Stimulated activated CD4-positive, alpha-beta T cell treated with anti-CD3 and anti-CD28 coated beads, Interleukin-1b, Interleukin-23, amount 100 ng/mL, for 1 hour (primary cell): ENCODE measurements at places on chromosomes 12 and 14.

- DNase-seq = no peak
These were observed 115.8 kb downstream of the DAD1 start for GRCh38 chr14:22472935-22473854.

DNA sequence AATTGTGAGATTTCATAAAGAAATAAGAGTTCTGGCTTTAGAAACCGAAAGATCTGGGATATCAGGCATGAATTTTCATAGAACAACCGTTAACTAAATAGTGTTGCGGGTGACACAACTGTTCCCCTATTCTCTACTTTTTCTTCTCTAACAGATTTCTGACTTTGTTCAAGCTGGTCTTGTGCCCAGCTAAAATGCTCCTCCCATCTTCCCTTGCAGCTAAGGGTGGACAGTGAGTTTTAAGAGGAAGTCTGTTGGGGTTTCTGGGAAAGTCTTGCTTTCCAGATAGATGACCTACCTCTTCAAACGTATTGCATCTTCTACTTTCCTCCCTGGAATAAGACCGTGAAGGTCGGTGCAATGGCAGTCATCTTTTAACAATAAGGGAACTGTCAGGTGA is 18.7 kb downstream of the CCDC63 start:
- DNase-seq = no peak

GRCh38 chr12:109057376-109057775 is 5.0 kb downstream of the USP30 start:
- no peak for DNase-seq

- no peak for DNase-seq
These were observed 317.7 kb upstream of the TBX3 start for GRCh38 chr12:115001571-115002180.

GRCh38 chr12:79769189-79769859 is 78.6 kb upstream of the PAWR start:
- DNase-seq = no peak

DNA sequence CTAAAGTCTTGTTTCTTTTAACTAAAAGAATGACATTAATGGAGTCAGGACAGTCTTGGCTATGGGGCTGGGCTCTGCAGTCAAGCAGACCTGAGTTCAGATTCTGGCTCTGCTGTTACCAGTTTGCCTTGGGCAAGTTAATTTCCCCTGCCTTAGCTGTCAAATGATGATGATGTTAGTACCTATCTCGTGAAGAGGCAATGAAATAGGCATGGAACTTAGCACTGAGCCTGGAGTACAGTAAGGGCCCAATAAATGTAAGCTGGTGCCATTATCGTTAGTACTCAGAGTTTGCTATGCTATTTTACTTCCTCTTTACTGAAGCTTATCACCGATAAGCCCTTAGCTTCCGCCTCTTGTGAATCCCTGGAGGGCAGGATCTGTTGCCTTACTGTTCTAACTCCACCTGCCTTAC is 8.5 kb downstream of the FBXW8 start:
- DNase-seq = no peak

DNA sequence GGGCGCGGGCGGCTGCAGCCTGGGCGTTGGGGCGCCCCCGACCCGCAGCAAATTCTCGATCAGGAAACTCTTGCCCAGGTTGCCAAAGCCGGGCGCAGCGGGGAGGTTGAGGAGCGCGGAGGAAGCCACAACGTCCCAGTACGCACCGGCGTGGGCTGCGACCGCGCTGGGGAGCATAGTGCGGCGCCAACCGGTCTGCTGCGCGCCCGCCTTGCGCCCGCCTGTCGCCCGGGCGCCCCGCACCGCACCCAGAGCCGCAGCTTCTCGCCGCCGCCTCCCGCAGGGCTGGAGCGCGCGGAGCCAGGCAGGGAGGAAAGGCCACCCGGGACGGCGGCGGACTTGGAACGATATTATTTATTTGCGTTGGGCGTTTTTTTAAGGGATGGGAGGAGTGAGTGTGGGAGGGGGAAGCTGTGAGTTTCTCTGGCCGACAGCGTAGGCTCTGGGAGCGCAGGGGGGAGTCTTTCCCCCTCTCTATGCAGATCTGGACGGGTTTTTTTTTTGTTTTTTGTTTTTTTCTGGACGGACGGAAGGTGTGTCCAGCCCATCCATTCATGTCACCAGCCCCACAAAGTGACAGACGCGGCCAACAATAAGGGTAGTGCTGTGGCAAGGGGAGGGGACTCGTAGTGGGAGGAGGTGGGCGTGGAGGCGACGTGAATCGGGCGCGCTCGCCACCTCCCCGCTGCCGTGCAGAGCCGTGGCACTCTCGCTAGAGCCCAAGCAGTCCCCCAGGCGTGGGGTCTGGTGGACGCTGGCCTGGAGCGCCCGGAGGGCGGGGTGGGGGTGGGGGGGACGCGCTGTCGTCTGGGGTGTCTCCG is at the start of gene DBX2:
Gene DBX2, minus strand, starts transcription at position 349 of the 821 bp plus-strand sequence. Its CDS starts 172 bp downstream, at position 177.
- no peak for DNase-seq

DNA sequence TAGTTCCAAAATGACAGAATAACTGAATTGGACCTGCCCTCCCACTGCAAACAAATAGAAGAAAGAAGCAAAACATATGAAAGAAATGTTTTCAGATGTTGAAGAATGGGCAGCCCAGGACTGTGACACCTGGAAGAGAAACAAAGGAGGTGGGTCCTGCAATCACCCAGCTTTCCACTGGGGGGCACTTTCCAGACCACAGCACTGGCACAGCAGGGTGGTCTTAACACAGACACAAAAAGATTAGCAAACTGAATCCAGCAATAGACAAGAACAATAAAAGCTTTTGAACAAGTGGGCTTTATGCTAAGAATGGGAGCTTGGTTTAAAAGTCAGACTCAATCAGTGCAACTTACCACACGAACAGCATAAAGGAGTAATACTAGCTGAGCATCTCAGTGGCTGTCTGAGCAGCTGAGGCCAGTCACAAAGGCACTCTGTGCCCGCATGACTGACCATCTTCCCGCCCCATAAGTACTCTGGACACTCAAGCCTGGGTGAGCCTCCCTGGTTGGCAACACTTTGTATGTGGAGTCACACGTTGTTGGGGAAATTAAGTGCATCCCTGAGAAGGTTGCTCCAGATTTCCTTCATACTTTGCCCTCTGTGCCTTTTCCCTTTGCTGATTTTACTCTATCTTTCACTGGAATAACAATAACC is 27.7 kb downstream of the JKAMP start:
- no peak for DNase-seq

- DNase-seq = no peak
These were observed 16.3 kb upstream of the CD9 start for GRCh38 chr12:6183689-6184428.

DNA sequence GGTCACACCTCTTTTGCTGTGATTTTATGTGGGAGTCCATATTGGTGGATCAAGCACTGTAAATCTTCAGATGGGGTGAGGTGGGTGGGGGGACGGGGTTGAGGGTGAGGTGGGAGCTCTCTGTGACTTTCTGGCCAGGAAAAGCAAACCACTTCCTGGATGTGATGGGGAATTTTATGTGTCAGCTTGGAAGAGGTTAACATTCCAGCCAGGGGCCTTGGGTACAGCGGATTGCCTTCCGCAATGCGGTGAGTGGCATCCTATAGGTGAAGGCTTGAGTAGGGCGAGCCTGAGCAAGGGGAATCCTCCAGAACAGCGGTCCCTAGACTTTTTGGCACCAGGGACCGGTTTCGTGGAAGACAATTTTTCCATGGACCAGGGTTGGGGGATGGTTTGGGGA is 36.2 kb downstream of the DLK1 start:
- no peak for DNase-seq

- DNase-seq = no peak
These were observed 209.7 kb downstream of the MSRB3 start for GRCh38 chr12:65488197-65488596.

DNA sequence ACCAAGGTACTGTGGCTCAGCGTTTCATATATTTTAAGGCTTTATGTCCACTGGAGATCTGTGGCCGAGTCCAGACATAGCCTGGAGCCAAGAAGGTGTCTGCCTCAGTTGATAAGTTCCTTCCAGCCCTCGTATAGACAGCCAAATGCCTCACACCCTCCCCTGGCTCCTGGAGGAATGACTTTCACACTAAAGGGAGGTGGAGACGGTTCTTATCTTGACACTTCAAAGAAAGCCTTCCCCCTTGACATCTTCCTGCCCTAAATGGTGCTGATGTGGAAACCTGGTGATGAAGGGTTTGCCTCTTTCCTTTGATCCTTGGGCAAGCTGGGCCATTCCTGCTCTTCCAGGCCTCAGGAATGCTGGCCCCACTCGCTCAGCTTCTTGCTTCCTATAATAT is 474.8 kb upstream of the TBX3 start:
- DNase-seq = no peak

DNA sequence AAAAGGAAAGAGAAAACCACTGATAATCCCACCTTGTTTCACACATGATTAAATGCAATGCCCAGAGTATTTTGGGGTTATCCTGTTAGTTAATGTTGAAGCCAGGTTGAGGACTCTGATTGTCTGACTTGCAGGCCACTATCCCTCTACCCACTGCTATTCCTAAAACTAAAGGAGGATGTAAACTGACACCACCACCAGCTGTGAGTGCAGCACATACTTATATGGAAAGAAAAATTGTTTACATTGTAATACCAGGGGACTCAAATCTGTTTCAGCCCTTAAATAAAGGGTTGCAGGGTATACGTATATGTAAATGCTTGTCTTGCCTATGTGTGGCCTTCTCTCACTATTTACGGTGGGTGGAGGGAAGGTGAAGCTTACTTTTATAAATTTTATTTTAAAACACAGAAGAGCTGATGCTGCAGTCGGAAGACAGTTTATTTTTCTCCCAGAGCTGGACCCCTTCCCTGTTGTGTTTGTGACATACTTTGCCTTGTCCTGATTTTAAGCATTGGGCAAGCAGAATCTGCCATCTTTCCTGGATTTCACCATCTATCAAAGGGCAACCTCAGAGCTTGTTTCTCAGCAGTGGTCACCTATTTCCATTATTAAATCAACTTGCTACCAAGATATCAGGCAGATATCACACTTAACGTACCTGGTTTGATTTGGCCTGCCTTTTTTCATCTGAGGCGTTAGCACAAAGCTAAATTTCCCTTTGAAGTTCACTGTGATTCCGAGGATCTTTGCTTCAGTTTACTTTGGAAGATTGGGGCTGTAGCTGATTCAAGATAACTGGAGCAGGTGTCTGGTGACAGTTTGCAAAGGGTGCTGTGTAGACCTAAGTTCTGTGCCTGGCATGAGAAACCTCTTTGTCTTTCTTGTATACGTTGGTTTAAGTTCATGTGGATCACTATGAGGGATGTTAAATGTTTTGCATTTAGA is 25.2 kb downstream of the DAAM1 start:
- no peak for DNase-seq

GRCh38 chr12:3398196-3398789 is 92.7 kb upstream of the PRMT8 start:
- DNase-seq = no peak

GRCh38 chr12:63387771-63388170 is 236.8 kb upstream of the AVPR1A start:
- no peak for DNase-seq

GRCh38 chr12:113863455-113863845 is 102.7 kb downstream of the RBM19 start:
- DNase-seq = no peak

DNA sequence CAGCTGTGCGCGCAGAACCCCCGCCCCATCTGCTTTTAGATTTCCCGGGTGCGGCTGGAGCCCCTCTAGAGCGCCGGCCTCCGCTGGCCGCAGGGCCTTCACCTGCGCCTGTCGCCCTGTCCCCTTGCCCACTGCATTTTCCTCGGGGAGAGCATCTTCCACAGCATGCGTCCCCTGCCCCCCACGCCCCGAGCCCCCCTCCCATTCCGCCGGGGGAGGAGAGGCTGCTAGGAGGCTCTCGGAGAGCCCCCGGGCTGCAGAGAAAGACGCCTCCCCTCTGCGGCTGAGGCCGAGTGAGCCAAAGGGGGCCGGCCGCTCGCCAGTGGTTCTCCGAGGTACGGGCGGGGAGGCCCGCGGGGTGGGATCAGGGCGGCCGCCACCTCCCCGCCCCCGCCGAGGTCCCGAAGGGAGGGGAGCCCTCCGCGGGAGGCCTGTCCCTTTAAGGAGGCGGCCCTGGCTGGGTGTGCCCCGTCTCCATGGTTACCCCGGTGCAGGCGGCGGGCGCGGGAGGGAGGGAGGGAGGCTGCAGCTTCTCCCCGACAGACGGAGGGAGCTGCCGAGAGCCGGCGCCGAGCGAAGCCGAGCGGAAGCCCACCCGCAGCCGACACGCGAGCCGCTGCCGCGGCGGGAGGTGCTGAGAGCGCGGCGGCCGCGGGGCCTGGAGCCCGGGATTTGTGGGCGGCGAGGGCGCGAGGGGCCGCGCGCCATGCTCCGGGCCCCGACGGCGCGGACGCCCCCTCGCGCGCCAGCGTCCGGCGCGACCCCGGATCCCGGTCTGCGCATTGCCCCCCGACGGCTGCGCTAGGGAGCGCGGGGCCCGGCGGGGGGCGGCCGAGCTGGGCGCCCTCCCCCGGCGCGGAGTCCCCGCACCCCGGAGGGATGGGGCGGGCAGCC is at the start of gene KCNH3:
Gene KCNH3, plus strand, starts transcription at position 521 of the 894 bp plus-strand sequence. CDS start 387 bp downstream, outside the sequence.
- peak; percentile 83 for DNase-seq

GRCh38 chr12:67910360-67911274 is 78.6 kb upstream of the IFNG-AS1 start:
- no peak for DNase-seq

GRCh38 chr12:46921048-46921763 is 95.4 kb upstream of the SLC38A4 start:
- DNase-seq = no peak

DNA sequence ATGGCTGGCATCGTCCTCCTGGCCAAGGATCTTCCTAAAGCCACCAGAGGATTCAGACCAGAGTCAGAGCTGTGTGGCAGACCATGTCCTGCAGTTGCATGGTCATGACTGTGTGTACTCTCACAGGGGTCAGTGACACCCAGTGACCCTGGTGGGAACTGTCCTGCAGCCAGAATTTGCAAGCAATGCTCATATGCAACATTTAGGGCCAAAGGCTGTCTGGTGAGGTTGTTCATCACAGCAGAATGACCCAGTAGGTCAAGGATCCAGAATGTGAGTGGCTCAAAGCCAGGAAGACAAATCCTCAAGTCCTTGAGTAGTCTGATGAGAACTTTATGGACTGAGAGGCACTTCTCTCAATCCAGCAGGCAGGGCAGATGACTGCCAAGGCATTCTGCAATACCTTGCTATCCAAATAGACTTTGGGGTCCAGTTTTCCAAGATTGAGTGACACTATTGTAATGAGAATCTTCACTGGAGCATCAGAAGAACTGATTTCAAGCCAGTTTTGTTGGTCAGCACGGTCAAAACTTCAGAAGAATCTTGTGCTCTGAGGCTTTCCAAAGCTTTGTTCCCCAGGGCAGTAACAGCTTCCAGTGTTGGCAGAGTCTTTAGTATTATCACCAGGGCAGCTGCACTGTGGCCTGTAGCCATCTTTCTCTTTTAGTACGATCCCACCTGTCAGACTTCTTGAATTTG is 122.0 kb downstream of the PTCSC3 start:
- no peak for DNase-seq
